GDM1 (cell line): ENCODE measurements at places on chromosomes 7 and 10.

DNA sequence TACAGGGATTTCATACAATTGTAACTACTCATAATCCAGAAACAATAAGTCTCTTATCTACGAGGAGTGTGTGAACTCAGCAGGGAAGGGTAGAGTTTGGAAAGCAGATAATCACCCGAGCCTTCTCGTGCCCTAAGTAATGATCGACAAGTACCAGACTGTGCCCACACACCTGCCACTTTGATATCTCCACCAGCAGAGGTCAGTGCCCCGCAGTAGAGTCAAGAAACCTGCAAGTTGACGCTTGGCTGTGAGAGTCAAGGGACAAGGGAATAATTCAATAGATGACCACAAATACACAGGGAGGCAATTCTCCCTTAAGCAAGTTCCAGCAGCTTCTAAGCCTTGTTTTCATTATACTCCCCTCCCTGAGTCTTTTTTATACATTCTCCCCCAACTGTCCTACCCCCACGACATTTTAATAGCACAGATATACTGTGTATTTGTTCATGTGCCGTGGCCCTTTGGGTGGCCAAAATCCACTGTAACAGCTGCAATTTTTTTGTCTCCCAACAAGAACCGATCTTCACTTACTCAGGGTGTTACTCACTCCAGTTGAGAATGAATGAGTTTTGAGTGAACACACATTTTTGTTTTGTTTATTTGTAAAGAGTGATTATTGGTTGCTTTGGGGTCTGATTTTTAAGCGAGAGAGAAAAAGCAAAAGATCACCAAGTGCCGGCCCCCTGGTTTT is 106.9 kb upstream of the RHEB start:
- DNase-seq, result no peak

DNA sequence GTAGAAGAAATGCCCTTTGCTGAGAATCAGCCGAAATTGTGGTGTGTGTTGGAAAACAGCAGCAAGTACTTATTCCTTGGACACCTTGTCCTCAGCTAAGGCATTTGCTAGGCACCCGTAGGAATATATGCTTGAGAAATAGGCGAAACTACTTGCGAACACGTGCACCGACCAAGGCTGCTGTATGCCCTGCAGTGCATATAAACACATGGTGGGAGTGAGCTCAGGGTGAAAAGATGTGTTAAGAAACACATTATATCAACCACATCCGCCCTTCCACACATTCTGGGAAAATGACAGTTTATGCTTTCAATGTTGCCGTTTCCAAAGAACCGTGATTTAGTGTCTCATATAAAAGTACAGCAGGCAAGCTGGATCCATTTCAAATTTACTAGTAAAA is 199.2 kb downstream of the JCAD start:
- no peak for DNase-seq

DNA sequence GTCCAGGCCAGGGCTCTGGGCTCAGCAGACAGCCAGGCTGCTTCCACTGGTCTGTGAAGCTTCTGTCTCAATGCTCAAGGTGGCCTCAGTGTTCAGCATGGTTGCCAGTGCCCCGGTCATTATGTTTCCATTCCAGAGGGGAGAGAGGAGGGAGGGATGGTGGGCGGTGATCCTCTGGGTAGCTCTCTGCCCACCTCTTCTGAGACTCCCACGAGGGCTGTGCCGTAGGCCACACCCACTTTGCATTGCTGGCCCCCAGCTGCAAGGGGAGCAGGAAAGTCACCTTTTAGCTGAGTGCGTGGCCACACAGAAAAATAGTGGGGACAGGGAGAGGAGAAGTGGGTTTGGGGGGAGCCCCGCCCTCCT is 42.5 kb downstream of the FOXK1 start:
- no peak for DNase-seq

GRCh38 chr7:2476298-2476697 is at the start of gene GRIFIN:
Gene GRIFIN (minus strand): TSS chr7:2476398. CDS start chr7:2476383, 15 bp downstream.
- DNase-seq, result no peak

GRCh38 chr7:26593896-26594295 is 270.5 kb downstream of the SKAP2 start:
- DNase-seq, result no peak

DNA sequence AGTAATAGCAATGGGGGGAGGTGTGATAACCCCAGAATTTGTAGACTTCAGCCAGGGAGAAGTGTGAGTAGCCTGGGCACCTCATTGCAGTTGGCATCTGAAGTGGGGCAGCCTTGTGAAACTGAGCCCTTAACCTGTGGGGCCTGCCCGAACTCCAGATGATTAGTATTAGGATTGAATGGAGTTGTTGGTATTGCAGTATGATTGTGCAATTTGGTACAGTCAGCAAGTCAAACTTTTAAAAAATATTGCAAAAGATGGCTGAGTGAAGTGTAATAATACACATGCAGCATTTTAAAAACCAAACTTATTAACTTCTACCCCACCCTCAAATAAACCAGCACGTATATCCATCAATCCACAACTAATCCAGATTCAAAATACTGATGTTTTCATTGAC is 9.3 kb downstream of the RBM33 start:
- DNase-seq, result no peak

- DNase-seq, result peak; percentile 37
Measured at GRCh38 chr10:43079856-43080255, 3.0 kb downstream of the RET start.

GRCh38 chr10:11536228-11536627 is 75.2 kb downstream of the USP6NL start:
- DNase-seq, result no peak

DNA sequence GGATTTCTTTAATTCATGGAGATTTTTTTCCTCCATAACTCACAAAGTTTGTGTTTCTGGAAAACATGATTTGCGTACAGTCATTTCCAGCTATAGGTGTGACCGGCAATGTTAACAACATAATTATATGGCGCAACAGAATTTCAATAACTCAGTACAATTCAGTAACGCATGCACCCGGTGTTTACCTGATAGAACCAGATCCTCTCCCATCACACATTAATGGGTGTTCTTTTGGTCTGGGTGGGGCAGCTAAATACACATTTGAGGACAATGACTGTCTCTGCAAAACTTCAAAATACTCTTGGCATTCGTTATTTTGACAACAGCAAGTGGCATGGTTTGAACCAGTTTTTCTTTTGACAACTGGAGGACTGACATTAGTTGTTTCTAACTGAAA is 102.3 kb downstream of the KLF6 start:
- no peak for DNase-seq

DNA sequence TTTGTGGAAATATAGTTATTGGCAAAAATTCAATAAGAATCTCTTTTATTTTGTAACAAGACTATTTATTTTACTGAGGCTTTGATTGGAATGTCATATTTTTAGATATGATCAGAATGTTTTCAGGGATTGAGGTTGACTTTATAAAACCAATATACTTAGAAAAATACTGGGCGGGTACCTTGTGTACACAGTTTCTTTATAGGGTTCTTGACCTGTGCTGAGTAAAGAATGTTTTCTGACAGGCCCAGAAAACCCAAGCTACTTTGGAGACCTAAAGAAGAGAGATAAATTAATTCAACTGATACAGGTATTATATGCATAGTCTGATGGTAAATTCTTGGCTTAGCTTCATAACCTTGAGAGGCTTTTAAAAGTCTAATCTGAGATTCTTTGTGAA is 23.9 kb upstream of the SPAM1 start:
- DNase-seq, result no peak

DNA sequence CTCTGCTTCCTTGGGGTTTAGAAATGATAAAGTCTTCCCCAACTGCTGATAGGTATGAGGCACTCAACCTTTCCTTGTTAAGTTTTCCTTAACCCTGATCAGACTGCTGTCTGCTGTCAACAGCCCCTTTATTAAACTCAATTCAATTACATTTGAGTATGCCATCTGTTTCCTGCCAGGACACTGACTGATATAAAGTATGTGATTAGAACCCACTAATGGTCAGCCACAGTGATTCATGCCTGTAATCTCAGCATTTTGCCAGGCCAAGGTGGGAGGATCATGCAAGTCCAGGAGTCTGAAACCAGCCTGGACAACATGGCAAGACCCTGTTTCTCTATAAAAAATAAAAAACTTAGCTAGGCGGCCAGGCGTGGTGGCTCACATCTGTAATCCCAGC is 18.1 kb downstream of the BAZ1B start:
- no peak for DNase-seq

DNA sequence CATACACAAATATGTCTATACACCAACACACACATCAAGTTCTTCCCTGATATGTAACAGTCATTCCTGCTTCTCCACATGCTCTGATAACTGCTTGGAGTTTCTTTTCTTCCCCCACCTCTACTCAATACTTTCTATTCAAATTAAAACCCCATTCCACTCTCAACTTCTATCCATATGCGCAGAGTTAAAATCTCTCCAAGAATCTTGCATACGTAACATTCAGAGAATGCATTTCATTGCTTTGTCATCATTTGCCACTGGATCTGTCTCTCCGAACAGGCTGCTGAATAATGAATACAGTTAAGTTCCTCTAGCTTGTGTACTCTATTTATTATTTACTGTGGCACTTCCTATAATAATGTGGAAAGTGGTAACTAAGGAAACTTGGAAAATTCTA is 68.8 kb downstream of the DGKB start:
- no peak for DNase-seq

GRCh38 chr10:131496351-131497052 is 185.0 kb upstream of the TCERG1L start:
- DNase-seq, result no peak

GRCh38 chr7:13874783-13875182 is 114.7 kb downstream of the ETV1 start:
- no peak for DNase-seq

DNA sequence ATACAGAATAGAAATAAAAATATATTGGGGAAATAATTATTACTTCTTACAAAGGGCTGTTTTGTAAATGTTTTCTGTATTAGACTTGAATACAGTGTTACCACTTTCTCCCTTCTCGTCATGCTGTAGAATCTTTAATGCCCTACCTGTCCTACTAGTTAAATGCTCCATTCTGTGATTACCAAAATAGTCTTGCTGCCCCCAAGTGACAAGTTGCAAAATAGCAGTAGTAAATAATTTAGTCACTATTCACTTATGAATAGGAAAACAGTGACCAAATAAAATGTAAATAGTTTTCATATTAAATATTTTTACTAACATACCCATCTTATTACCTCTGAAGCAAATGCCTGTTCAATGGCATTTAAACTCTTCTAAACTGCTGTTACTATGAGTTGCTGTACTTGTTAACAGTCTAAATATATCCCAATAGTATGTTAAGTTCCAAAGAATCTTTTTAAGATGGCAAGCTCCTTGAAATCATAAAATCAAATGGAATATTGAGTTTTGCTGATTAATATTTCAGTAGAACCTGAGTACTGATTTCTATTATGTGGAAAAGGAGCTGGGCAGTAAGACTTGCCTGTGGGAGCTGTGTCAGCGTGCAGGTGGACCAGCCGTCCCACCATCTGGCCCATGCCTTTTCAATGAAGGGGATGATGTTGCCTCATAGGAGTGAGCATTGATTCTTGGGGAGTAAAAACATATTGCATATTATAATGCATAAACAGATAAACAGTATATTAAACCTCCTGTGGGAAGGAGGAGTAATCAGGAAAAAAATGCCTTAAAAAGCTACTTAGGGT is 18.1 kb upstream of the OIT3 start:
- no peak for DNase-seq
